NCI-H1048 (cell line): ENCODE measurements at places on chromosomes 4 and X.

GRCh38 chr4:121765368-121765705 lies 373 bp upstream of the SMIM43 start:
- no peak for DNase-seq

GRCh38 chr4:93394545-93395081 lies 433.9 kb upstream of the ATOH1 start:
- no peak for DNase-seq

DNA sequence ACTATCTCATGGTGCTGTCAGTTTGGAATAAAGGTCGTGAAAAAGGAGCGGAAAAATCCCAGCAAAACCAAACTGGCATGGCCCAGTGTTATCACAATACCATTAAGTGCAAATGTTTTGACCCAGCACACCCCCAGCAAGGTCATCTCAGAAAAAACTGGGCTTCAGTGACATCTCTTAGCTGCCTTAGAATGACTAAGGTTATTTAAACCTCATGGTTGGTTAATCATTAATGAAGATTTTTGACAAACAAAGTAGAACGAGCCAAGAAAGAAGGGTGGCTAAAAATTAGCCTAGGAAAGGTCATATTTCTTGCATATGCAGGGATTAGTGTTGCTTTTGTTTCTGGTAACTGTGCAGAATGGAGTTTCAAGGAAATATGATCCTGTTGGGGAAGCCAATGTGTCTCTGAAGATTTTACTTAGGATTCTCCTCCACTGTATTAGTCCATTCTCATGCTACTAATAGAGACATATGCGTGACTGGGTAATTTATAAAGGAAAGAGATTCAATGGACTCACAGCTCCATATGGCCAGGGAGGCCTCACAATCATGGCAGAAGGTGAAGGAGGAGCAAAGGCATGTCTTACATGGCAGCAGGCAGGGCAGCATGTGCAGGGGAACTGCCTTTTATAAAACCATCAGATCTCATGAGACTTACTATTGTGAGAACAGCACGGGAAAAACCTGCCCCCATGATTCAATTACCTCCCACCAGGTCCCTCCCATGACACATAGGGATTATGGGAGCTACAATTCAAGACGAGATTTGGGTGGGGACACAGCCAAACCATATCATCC lies 83.5 kb downstream of the CHRNA9 start:
- no peak for DNase-seq

GRCh38 chr4:56976837-56977320 lies 527 bp downstream of the NOA1 start:
- no peak for DNase-seq

DNA sequence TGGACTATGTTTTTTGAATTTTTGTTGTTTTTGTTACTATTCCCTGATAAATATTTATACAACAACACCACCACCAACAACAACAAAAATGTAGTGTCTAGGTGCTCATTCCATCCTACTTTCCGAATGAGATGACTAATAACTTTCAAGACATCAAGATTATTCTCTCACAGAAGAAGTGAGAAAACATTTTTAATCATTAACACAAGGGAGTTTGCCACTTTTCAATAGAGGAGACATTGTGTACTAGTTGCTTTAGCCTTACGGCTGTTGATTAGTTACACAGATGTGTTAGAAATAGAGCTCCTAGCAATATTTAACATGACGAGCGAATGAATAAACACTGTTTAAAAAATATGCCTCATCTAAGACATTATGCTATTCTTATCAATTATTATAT lies 898.8 kb downstream of the C4orf33 start:
- DNase-seq = no peak

DNA sequence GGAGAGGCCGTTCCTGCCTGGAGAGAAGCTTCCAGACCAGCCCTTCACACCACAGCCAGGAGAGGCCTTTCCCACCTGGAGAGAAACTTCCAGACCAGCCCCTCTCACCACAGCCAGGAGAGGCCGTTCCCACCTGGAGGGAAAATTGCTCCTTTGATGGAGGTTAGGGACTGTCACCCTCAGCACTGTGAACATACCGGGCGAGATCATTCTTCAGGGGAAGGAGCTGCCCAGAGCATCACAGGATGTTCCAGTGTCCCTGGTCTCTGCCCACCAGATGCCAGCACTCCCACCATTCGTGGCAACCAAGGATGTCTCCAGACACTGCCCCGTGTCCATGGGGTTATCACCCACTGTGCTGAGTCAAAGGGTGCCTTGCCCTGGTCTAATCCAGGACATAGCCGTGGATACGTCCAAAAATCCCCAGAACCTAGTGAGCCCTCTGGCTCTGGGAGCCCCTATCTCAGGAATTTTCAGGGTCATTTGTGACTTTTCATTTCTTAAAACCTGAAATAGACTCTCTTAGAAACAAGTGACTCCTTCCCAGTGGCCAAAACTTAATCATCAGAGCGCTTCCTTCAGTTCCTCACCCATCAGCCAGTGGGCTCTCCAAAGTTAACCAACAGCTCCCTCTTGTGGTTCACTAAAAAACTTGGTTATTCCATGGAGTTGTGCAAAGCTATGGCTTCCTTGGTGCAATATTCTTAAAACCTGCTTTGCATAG lies 80.2 kb downstream of the CRMP1 start:
- peak; percentile 26 for DNase-seq

GRCh38 chrX:133414406-133415275 lies 648 bp downstream of the GPC4 start:
- no peak for DNase-seq

GRCh38 chr4:8740666-8741395 lies 130.8 kb downstream of the HMX1 start:
- DNase-seq = no peak

- peak; percentile 25 for DNase-seq
Measured at GRCh38 chrX:107825698-107826237, at the start of gene MID2. Gene MID2, plus strand, starts transcription at chrX:107825866. Its CDS starts 561 bp downstream, at chrX:107826427.

- DNase-seq = no peak
Measured at GRCh38 chr4:128782076-128782715, 27.3 kb upstream of the JADE1 start.

- DNase-seq = no peak
Measured at GRCh38 chr4:150255610-150256224, 177.5 kb downstream of the DCLK2 start.

DNA sequence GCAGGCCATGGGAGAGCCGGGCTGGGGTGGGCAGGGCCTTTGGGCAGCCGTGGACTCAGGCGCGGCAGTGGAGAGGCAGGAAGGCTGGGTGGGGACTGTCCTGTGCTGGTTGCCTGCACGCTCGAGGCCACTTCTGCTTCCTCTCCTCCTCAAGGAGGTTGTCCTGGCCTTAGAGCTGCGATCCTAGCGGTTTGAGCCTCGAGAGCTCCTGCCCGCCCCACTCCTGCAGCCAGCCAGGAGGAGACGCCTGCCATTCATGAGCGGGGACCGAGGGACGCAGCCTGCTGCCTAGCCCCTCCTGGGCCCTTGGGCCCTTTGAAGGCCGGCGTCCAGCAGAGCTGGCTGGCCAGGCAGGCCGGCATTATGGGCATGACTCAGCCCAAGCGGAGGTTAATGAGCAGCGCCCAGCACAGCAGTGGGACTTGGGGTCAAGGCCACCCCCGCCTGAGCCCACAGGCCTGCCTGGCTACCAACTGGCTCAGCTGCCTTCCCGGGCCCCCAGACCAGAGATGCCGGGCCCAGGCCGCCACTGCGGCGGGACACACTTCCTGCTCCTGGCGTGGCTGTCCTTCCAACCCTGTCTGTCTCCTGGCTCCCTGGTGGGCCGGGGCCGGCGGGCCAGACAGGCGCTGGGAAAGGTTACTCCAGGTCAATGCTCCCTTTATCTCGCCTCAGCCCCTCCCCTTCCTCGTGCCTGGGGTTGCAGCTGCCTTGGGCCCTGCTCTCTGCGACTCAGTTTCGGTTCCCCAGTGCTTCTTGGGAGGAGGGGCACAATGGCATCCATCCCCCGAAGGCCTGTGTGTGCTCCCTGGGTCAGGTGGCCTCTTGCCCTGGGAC lies 1.8 kb downstream of the ABCD1 start:
- DNase-seq = no peak

DNA sequence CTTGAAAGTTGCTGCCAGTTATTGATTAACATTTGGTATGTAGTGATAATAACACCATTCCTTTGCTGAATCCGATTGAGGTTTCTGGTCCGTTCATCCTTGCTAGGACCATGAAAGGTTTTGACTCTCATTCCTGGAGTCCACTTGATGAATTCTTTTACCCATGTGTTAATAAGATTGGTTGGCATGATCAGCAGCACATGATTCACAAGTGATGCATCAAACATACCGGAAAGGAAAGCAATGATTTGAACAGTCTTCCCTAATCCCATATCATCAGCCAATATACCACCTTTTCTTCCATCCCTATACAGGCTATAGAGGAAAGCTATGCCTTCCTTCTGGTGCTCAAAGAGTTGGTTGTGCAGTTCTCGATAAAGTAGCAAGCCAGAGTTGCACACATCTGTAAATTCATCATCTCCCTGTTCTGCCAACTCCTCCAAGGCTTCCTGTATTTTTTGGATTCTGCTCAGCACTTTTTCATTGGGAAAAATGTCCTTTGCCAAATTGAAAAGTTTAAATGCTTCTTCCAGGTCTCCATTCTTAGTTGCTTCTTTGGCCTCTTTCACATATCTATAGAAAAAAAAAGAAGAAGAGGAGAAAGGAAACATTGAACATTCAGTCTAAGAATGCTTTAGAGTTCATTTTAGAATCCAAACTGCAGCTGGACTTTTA lies 26.7 kb downstream of the PIN4 start:
- no peak for DNase-seq

GRCh38 chr4:52019936-52020657 lies at the start of gene LRRC66:
Gene LRRC66, minus strand, starts transcription at chr4:52020363. Its CDS starts 2,750 bp downstream, at chr4:52017613.
- DNase-seq = no peak

GRCh38 chr4:15891312-15891711 lies 47.2 kb downstream of the FGFBP1 start:
- peak; percentile 52 for DNase-seq

DNA sequence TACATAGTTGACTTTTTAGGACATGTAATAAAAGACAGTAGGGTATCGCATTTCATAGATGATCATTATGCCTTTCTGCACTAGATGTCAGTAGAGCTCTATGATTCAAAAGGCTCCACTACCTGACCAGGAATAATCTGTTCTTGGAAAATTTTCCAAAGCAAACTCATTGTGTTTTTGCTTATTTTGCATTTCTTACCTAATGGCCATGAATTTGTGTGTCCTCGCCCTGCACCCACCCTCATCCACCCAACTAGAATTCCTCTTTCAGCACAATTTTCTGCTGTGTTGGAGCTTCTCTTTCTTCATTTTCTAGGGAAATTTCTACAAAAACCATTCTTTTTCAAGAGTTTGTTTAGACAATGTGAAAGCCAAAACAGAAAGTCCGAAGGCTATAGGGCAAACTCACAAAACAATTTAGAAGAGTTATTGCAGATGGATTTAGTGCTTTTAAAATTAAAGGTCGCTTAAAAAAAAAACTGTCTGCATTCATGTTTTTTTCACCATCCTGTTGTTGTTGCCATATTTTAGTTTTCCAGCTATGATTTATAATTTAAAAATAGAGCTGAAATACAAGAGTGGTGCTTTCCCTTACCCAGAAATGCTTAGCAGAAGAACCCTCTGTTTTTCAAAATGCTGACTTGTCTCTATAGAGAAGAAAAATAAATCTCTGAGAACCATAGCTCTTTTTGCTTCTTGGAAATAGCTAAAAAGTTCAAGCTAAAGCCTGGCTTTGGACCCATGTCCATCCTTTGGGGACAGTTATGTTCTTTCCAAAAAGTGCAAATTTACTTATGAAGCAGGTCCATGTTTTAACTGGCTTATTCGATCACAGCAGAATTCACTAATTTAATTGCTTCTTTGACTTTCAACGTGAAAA lies 183.7 kb downstream of the SPATA18 start:
- peak; percentile 26 for DNase-seq

GRCh38 chr4:182697094-182697493 lies 220.1 kb downstream of the DCTD start:
- DNase-seq = no peak

GRCh38 chrX:48958635-48959094 lies 1.3 kb upstream of the OTUD5 start:
- DNase-seq = no peak

- DNase-seq = no peak
Measured at GRCh38 chrX:55210931-55211677, 9.0 kb upstream of the PAGE5 start.

DNA sequence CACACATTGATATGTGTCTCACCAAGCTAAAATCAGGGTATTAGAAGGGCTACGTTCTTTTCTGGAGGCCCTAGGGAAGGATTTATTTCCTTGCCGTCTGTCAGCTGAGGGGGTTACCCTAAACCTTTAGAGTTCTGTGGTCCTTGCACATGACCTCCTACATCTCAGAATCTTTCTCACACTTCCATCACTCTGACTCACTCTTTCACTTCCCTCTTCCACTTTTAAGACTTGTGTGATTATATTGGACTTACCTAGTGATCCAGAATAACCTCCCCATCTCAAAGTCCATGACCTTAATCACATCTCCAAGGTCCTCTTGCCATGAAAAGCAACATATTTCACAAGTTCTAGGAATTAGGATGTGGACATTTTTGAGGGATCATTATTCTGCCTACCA lies 53.6 kb upstream of the FUNDC1 start:
- DNase-seq = no peak

DNA sequence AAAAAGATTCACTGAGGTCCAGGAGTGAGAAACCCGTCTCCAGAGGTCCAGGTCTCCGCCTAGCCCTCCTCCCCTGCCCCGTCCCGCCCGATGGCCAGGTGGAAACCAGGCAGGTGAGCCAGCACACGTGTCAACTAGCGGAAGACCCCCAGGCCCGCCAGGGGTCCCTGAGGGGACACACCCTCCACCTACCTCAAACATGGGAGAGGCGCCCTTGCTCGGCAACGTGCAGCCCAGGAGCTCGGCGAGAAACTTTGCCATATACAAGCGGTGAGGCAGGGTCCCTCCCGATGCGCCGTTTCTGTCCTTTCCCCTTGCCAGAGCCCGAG lies 330.0 kb downstream of the HNRNPD start:
- no peak for DNase-seq

- DNase-seq = no peak
Measured at GRCh38 chr4:172369471-172369959, 556.3 kb downstream of the GALNTL6 start.

DNA sequence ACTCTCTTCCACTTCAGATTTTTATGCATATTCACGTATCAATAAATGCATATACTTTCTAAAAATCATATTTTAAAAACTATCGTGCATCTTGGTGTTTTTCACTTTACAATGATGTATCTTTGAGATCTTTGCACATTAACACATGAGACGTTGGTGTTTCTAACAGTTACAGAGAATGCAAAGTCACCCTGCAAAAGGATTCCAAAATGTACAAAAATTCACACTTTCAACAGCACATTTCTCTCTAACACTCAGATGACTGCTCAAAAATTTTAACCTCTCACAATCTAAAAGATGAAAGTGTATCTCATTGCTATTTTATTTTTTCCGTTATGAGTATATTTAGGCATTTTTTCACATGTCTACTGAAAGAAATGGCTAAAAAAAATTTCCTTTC lies 38.9 kb downstream of the ELOVL6 start:
- no peak for DNase-seq

DNA sequence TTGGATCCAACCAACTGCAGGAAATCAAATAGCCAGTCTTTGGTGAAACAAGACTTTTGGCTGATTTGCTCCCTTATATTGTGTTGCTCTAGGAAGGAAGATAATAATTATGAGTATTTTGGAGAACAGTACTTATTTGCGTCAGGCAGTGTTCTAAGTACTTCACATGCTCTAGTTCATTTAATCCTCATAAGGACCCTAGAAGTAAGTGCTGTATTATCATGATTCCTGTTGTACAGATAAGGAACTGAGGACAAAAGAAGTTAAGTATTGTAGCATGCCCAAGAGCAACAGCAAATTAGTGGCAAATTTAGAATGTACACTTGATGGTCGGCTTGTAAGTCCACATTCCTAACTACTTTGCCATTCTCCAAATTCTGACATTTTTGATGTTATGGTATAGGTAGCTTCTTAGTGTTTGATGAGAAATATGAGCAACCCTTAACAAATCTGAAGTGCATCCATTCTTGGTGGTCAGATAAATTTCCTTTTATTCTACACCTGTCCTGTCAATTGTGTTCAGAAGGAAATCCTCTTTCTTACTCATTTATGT lies 72.0 kb downstream of the SPRY1 start:
- DNase-seq = no peak
